Large intestine (tissue), 12 donors: ENCODE measurements at places on chromosomes 7 and 10. TPM values are rescaled to one million over a fixed set of nuclear protein-coding genes. Genes with fewer than 3 reads are reported as not detected.
A peak's percentile ranks its signal among the peaks of the same experiment; 100 is the strongest.

Gene LIPF
- polyA plus RNA-seq = not detected

- DNase-seq = peak; percentile 85
Observed at GRCh38 chr10:95517536-95518454, 43.4 kb downstream of the SORBS1 start.

Gene AKR1B15
- 0.22 TPM for polyA plus RNA-seq

Gene ANXA8L1
- 7.9 TPM for polyA plus RNA-seq

DNA sequence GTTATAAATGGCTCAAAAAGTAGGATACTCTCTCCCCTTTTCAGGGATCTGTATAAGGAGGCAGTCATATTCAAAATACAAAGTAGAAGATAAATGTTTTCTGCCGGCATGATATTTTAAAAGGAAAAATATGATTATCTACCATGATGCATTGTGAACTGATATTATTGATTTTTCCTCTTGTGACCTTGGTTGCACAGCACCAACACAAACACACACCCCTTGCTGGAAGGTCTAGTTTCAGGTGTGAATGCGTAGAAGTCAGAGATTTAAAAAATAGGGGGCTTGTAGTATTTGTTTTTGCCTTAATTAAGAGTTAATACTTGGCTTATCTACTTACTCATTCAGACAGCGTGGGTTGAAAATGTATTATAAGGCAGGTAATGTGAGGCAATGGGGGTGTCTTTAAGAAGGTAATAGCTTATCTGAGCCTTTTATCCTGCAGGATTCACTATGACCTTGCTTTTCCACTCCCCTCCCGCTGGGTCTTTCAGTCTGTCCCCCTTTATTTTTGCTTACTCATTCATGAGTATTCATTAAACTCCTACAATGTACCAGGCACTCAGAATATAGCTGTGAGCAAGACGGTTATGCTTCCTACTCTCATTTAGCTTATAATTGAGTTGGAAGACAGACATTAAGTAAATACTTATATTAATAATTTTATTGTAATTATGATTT is 390.6 kb downstream of the SDK1 start:
- no peak for DNase-seq

- DNase-seq = no peak
Observed at GRCh38 chr7:43142703-43143102, 30.3 kb downstream of the HECW1 start.

DNA sequence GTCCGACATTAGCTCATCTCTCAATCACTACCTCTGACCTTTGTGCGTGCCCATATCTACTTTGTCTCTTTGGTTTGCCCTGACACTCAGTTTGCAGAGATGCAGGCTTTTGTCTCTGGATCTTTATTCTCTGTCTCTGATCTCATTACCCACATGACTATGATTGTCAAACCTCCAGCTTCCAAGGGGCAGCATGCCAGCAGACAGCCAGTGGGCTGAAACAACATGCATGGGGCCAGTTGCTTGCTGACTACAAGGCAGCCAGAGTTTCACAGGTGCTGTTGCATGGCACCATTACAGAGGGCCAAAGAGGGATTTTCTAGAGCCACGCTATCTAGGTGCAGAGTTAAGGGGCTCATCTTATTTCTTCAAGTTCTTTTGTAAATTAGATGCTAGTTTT is 146.2 kb downstream of the SPAG6 start:
- no peak for DNase-seq
